ENCODE measurements at places on chromosomes 16 and 17.

DNA sequence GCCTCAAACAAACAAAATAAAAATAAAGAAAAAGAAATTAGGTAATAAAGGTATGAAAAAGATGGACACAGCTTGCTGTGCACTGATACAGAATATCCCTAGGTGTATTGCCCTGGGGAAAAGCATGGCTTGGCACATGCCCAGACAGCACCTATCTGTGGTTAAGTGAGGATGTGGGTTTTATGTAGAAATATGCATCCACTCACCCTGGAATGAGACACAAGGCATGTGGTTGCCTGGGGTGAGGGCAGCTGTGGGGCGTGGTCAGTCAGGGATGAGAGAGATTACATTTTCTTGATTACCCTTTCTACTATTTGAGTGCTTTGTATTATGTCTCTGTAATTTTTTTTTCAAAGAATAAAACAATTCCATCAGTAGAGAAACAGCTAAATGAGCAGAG is 6.9 kb downstream of the PLLP start:
- DNase-seq: peak; percentile 43

DNA sequence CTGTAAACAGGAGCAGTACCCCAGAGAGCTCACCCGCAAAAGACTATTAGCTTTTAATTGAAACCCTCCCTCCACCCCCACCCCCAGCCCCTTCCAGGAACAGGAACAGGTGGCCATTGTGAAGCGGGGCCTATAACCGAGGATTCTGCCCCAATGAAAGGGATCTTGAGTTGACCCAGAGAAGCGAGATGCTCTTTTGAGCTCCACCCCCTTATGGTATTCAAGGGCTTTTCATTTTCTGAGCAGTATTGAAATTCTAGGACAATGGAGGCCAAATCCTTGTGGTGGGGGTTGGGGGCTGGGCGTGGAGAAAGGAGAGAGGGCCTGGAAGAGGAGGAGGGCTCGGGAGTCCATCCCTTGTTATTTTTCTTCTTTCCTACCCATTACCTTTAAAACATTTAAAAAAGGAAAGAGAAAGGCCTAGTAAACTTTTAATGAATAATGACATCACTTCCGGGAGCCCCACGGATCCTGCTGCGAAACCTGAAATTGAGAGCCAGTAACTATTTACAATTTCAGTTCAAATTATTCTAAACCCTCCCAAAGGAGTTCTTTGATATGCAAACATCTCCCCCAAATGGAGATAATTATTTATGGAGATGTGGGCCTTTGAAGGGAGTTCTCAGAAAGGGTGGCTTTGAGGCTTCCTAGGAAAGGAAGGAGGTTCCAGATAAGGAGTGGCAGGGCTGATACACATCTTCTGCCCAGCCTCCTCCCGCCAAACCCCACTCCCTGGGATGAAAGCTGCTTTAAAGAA is 30.5 kb downstream of the HS3ST3B1 start:
- DNase-seq: no peak

GRCh38 chr17:72407336-72407909 is 286.6 kb downstream of the SOX9 start:
- DNase-seq: no peak

DNA sequence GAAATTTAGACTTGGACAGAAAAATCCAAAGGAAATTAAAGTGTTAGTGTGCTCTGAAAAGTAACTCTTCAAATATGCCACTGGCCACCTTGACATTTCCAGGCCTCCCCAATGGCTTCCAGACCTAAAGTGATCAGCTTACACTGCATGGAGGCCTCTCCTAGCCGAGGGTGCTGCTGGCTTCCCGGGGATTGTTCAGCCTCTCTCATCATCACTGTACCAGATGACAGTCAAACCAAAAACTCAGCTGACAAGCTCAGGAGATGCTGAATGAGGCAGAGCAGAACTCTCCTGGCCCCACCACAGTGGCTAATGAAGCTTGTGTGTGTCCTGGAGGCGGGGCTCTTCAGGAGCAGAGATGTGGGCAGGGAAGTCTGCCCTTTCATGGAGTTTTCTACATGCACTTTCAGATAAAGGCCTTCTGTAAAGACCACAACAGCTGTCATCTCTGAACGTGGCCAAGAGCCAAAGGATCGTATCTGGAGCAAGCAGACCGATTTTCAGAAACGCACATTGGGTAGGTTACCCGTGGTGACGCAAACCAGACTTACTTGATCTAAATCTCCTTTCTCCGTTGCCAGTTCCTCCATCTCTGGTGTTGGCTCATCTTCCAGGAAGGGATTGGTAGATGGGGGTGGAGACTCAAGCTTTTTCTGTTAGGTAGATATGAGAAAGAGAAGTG is 113.3 kb downstream of the VPS53 start:
- DNase-seq: no peak

GRCh38 chr16:61149709-61150108 is 886.5 kb downstream of the CDH8 start:
- no peak for DNase-seq

- no peak for DNase-seq
These were observed 359.0 kb upstream of the TBX2 start for GRCh38 chr17:61040666-61041065.

DNA sequence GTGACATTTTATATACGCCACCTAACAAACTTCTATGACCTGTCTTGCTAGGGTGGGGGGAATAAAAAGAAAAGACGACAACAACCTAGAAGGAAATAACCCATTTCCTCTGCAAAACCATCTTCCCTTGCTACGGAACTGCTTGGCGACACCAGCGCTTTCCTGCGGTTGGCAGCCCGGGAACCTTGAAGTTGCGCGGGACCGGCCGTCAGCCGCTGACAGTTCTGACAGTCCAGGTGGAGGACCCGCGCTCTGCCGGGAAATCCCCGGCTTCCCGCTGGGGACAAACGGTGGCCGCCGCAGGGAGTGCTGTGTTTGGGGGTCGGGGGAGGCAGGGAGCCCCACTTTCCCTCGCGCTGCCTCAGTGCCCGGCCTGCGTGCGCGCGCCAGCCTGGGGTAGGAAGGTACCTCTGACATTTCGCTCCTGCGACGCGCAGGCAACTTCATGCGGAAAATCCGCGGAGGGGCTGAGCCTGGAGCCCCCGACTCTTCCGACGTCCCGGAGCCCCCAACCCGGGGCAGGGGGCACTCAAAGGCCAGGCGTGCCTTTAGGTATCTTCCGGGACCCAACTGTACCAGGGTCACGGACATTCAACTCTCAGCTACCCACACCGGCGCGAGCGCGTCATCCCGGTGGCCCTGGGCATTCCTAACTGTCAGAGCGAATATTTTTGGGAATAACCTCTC is 516 bp downstream of the SLC16A6 start:
- DNase-seq: peak; percentile 28

DNA sequence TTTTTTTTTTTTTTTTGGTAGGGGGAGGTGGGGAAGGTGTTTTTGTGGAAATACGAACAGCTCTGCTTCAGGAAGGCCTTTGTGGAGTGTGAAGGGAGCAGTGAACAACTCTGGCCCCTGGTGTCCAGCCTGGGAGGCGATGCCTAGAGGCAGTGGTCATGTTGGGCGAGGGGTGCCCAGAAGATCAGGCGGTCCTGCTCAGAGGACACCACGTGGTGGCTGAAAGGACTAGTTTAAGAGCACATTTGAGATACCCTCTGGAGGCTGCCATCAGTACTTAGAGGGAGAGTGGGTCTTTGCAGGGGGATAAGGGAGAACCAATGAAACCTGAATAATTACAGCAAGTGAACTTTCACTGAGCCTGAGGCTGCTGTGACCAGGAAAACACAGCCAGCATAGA is 40.1 kb upstream of the RHOT1 start:
- no peak for DNase-seq

DNA sequence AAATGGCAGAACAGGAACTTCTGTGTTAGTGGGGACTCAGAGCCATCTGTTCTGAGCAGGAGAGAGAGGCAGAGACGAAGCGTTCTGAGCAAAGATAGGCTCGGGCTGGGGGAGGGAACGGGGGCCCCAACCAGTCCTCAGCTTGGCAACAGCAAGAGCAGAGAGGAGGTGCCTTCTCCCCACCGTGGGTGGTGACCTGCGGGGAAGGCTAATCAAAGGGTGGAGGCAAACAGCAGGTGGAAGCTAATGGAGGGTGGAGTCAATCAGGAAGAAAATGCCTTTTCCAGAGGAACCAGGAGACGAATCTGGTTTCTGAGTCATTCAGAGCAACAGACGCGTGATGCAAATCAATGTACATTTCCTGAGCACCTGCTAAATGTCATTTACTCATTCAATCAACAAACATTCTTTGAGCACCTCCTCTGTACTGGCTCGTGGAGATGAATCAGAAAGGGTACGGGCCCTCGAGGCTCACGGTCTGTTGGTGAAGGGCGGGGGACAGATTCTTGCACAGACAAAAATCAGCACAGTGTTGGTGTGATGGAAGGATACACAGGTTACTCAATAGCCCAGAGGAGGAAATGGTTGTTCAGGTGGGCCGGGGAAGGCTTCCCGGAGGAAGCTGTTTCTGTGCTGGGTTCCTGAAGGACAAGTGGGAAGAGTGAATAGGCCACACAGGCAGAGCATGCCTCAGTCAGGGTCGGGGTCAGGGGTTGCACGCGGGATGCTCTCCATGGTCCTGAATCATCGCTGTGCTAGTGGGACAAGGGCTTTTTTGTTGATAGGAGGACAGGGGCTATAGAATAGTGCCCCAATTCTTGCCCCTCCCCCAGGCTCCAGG is 5.7 kb upstream of the SPNS2 start:
- DNase-seq: no peak

DNA sequence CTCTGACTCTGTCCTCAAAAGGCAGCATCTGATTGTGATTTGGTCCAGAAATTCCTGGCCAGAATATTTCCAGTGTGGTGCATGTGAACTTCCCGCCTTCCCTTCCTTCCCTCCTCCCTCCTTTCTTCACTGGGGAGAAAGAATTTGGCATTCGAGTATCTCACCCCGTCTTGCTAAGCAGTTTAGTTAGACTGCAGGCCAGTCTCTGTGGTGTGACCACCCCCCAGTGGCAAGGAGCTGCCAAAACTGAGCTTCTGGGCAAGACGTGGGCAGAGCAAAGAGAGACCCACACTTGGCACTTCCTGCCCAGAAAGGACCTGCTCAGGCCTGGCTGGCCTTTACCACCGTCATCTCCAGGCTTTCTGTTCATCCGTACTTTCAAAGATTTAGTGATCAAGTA is 36.4 kb downstream of the SNX20 start:
- no peak for DNase-seq

- no peak for DNase-seq
These were observed 3.5 kb upstream of the ABR start for GRCh38 chr17:1183171-1183873.

DNA sequence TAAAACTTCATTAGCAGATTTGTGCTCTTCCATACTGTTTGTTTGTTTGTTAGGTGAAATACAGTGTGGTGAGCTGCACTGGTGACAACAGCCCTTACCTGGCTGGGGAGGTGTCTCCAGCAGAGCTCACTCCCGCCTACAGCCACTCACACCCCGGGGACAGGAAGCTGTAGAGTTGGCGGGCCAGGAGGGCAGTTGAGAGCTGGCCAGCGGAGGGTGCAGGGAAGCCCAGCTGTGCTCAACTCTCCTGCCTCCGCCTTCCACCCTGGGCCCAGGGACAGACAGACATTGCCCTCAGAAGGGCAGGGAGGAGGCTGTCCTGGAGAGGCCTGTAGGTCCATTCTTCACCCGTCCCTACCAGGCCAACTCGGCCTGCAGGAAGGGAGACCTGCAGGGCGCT is 48.6 kb upstream of the PVALEF start:
- no peak for DNase-seq

DNA sequence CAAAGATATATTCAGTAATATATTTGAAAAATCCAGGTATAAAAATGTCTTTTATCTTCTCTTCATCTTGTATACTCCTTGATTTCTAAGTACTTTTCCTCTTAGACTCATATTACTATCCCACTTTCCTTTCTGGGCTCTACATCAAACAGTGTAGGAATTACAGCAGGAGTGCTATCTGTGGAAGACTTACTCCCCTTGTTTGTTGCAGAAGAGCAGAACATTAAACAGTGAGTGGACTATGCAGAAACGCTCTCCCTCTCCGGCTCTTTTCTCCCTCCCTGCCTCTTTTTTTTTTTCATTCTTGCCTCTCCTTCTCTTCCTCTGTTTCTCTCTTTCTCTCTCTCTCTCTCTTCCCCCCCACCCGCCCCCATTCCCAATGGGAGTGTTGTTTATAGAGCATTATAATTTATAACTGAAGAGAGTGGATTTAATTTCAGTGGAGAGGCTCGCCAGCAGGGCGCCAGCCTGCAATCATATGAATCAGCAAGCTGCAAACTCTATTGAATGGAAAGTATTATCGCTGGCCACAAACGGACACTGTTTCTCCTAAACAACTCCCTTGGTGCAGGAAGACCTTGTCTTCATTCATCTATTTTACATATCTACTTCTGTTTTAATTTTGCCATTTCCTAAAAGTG is 242.3 kb upstream of the TBX2 start:
- DNase-seq: no peak

DNA sequence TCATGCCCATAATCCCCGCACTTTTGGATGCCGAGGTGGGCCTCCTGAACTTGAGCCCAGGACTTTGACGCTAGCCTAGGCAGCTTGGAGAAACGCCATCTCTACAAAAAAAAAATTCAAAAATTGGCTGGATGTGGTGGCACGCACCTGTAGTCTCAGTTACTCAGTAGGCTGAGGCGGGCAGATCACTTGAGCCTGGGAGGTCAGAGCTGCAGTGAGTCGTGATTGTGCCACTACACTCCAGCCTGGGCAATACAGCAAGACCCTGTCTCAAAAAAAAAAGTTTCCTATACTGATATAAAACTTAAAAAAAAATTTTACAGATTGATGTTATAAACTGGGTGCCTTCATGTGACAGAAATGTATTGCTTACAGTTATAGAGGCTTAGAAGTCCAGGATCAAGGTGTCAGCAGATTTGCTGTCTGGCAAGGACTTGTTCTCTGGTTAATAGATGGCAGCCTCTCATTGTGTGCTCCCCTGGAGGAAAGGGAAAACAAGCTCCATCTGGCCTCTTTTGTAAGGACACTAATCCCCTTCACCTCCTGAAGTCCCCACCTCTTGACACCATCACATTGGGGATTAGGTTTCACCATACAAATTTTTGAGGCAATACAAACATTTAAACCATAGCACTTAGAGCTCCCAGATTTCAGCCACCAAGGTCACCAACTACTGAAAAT is 8.5 kb upstream of the CES3 start:
- no peak for DNase-seq

Data from hematopoietic multipotent progenitor cell (in vitro differentiated cells).